Chondrocyte (in vitro differentiated cells): ENCODE measurements at places on chromosomes 2 and 18. TPM values are rescaled to one million over a fixed set of nuclear protein-coding genes. Genes with fewer than 3 reads are reported as not detected.
A peak's percentile ranks its signal among the peaks of the same experiment; 100 is the strongest.

Gene KIF5C
- total RNA-seq, result 2.6 to 3.8 TPM (median 3.1 TPM) in 3 replicates

Gene PDE1A
- 0.69 to 4.5 TPM (median 1.1 TPM) in 3 replicates for total RNA-seq

Gene MPP4
- total RNA-seq, result 0.26 to 0.56 TPM (median 0.37 TPM) in 3 replicates

Gene GALNT5
- 14.2 to 30.0 TPM (median 14.4 TPM) in 3 replicates for total RNA-seq

Gene DHX57
- total RNA-seq, result 13.6 to 21.8 TPM (median 18.2 TPM) in 3 replicates

Gene TMEFF2
- 1.4 to 8.6 TPM (median 1.5 TPM) in 3 replicates for total RNA-seq

Gene TUBB8B
- not detected in 3 replicates for total RNA-seq

Gene CGREF1
- total RNA-seq, result 9.6 to 15.9 TPM (median 13.5 TPM) in 3 replicates

Gene ANAPC1
- total RNA-seq, result 20.7 to 33.9 TPM (median 21.7 TPM) in 3 replicates

Gene PHOSPHO2
- 3.0 to 4.2 TPM (median 3.3 TPM) in 3 replicates for total RNA-seq

Gene LAMA1
- total RNA-seq, result 2.3 to 3.9 TPM (median 2.5 TPM) in 3 replicates

Gene OR6B2
- total RNA-seq, result not detected in 3 replicates

Gene CRYGC
- total RNA-seq, result not detected in 3 replicates

Gene VIL1
- not detected in 3 replicates for total RNA-seq

Gene STPG4
- 0.25 to 0.58 TPM (median 0.28 TPM) in 3 replicates for total RNA-seq

Gene PROC
- total RNA-seq, result 2.6 to 5.3 TPM (median 2.7 TPM) in 3 replicates

DNA sequence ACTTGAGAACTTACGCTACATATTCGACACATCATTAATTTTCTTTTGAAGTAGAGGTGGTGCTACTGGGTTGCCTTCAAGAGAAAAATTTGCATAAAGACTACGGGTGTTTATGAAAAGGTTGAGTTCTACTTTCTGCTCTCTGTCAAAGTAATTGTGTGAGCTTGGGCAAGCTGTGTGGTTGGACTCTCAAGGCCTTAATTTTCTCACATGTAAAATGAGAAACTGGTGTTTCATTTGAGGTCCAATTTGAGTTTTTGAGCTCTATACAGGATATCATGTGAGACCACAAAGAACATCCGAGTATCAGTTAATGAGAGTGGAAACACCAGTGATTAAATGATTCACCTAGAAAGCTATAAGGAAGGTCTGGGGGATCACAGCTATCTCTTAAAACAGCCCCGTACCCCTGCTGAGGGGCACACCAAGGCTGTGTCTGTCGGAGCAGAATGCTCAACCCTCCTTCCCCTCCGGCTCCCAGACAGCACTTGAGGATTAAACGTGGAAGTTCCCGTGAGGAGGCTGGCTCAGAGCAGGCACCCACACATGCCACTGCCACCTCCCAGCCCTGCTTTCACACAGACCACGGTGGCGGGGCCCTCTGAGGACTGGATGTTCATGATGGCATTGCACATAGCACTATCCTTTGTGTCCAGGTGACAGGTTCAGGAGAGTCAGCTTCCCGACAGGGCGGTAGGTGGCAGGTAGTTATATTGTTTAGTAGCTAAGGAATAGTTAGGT is 191.8 kb downstream of the RNF144A start:
- DNase-seq, result no peak

DNA sequence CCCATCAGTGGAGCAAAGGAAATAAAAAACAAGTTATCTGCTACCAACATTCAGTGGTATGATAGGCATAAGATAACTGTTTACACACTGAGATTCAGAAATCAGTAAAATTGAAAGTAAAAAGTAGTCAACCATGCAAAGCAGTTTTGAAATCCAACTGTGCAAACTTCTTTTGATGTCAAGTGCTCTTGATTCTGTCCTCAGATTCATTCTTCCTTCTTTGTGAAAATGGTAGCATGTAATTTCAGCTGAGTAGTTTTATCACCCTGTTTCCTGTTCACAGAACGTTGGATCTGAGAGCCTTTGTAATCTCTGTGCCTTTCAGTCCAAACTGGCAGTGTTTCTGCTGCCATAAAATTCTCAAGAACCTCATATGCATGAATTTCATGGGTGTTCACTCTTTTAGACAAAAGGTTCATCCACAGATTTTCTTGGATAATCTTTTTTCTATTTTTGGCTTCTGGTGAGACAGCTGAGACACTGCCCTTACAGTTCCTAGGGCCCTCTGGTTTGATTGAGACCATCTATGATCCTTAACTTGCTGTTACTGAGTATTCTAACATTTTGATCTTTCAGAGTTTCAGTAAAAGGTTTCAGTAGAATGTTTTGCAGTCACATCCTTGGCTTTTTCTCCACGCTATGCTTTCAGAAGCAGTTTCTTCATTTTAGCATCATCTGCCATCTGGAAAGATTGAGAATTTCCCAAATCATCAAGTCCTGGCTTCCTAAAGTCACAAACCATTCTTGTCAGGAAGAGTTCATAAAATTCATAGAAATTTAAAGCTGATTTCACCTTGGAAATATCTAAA is 272.3 kb upstream of the EPHA4 start:
- DNase-seq, result no peak

DNA sequence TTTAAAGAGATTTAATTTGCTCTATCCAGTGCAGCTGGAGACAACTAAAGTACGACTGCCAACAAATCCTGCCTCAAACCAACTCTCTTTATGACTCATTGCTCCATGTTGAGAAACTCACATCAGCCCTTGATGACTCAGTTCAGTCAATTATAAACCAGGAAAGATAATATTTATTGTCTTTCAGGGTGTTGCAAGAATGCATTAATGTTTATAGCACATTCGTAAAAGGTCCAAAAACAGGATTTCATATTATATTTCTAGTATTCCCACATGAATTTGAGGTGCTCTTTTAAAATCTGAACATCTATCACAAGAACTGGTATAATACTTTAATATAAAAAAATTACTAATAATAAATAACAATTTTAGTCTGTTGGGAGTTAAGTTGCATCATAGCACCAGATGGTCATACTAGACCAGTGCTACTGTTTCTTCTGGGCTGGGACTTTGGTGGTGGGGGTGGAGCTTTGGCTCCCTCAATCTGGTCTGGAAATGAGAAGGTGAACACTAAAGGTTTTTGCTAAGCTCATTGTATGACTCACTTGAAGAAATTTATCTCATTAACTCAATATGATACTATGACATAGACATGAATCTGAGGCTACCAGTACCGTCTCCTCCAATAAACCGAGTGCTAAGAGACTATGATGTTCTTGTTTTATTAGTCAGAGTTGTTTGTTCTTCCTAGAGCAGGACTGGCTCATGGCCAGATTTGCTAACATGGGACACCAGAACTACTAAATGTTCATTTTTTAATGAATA is 26.6 kb upstream of the MAP3K20 start:
- no peak for DNase-seq

DNA sequence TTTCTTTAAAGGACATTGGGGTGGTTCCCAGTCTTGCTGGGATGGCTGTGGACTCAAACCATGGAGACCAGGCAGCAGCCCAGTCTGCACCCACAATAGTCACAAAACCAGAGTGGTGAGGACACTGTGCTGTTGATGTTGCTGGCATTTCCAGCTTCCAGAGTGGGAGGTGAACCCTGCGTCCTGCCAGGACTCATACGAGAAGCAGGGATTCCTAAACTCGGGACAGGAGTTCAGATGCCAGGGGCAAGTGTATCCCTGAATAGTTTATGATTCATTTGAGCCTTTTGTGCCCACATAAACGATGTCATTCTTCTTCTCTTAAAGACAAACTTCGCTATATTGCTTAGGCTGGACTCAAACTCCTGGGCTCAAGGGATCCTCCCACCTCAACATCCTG is 62.8 kb downstream of the TCF7L1 start:
- DNase-seq, result no peak

- DNase-seq, result no peak
Measured at GRCh38 chr2:189249171-189249570, 69.6 kb upstream of the COL5A2 start.

GRCh38 chr2:38438883-38439612 is 62.0 kb upstream of the ATL2 start:
- DNase-seq, result no peak

GRCh38 chr2:40483549-40484243 is 31.8 kb upstream of the SLC8A1 start:
- no peak for DNase-seq

DNA sequence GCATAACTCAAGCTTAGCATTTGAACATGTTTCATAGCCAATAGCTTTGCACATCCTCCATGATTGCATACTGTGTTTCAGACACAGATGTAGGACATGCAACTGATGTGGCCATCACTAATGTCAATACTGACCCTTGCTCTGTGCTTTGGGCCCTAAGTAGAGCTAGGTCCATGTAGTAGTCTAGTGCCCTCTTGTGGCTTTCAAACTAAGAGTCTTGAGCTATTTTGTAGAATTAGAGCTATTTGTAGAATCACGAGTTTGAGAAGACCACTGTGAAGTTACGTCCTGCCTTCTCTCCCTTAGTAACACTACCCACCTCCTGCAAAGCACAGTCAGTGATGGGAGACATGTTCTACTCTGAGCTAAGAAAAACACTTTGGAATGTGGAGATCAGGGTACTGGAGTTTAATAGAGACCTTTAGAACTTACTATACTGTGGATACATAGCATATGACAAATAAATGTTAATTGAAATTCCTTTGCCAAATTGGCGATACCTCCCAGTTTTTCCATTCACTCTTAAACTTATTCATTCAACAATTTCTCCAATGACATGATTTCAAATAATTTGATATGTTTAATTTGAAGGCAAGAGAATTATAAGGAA is 306.5 kb upstream of the TNP1 start:
- DNase-seq, result no peak

GRCh38 chr2:178225006-178225805 is 30.9 kb downstream of the OSBPL6 start:
- DNase-seq, result no peak

- DNase-seq, result no peak
Measured at GRCh38 chr2:62217970-62218369, 22.1 kb downstream of the B3GNT2 start.

- DNase-seq, result no peak
Measured at GRCh38 chr2:44528595-44528994, 166.8 kb downstream of the CAMKMT start.

DNA sequence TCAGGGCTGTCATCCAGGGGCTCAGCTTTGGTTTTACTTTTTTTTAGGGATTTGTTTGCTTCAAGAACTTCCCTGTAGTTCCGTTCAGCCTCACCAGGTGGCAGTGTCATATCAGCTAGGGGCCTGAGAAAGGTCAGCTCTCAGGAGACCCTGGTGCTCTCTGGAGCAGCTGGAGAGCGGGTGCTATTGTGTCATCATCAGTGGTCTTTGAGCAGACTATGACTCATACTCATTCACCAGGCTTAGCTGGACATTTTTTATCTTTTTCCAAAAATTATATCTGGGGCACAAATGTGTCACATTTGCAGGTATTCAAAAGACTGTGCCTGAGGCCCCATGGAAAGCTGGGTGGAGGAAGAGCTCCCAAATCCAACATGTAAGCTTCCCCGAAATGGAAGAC is 24.4 kb downstream of the ZNF892 start:
- DNase-seq, result no peak

DNA sequence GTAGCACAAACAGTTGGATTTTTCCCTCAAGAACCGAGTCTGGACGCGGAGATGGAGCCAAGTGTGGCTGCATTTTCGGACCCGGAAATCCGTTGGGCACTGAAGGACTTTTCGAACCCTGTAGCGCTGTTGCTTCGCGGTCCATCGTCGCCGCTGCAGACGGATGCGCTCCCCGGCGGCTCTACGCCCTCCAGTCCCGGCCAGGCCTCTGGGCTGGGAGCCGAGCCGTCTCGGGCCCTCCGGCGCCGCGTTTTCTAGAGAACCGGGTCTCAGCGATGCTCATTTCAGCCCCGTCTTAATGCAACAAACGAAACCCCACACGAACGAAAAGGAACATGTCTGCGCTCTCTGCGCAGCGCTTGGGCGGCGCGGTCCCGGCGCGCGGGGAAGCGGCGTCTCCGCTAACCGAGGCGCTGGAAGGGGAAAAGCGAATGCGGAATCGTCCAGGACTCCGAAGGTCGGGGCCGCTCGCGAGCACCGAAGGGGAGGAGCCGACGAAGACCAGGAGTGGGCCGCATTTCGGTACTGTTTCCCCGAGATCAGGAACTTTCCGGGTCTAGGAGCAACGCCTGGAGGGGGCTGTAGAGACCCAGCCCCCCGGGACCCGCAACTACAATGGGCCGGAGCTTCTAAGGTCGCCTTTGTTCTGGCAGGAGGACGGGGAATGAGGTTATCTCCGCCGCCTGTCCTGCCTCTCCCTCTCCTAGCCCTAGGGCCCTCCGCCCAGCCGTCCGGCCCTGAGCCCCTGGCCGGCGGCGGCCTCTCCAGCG is 3.2 kb downstream of the EMX1 start:
- DNase-seq, result peak; percentile 70

GRCh38 chr2:148726228-148726627 is 81.7 kb downstream of the EPC2 start:
- no peak for DNase-seq

GRCh38 chr18:33184958-33185357 is 255.6 kb downstream of the CCDC178 start:
- no peak for DNase-seq

- DNase-seq, result no peak
Measured at GRCh38 chr2:109168086-109168485, 39.1 kb downstream of the SH3RF3 start.

DNA sequence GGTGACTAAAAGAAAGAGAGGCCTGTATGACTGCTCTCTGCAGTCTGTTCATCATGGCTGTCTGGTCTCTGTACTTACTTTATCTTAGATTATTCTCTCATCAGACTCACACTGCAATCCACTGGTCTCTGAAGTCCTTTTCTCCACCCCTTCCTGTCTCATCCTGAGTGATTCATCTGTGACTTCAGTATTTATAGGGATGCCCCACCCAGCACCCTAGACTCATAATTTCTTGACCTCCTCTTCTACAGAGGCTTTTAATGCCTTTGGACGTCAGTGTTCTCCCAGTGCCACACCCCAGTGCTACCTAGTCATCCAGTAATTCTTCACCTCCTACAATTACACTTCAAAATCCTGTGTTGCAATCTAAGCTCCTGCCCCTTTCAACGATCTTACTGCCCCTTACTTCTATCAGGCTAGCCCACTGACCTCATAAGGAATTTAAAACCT is 14.9 kb upstream of the ITPRID2 start:
- DNase-seq, result no peak

- DNase-seq, result no peak
Measured at GRCh38 chr18:80210312-80211083, 36.8 kb downstream of the PARD6G start.

DNA sequence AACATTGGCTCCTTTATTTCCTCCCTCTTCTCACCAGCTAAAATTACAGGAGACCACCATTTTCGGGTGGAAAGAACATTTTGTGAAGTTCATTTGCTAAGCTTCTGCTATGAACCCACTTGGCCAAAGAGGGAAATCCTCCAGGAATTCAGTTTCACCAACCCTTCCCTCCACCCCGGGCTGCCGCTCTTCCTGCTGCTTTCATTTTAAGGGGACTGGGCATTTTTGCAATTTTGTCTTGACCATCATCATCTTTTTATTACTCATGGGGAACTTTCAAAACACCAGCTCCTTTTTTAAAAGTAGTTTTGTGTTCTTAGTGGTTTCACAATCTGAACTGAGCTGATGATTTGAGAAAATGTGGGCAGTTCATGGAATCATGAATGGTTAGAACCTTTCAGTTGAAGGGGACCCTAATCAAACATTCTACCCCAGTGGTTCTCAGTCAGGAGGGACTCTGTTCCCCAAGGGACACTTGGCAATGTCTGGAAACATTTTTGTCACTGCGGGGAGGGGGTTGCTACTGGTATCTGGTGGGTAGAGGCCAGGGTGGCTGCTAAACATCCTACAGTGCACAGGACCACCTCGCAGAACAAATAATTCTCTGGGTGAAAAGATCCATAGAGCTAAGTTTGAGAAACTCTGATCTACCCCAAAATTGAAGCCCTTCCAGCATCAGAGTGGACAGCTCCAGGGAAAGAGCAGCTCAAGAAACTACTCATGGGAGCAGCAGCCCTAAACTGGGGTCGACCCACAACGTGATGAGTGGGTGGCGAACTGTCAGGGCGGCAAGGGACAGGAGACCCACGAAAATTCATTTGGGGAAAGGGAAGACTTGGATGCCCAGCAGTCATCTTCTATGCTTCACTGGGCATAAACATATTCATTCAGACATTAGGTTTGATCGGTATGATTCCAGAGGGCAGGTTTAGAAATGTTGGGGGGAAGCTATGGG is 92.9 kb downstream of the ACKR3 start:
- DNase-seq, result no peak
